ENCODE measurements at places on chromosomes 7 and 10. TPM values are rescaled to one million over a fixed set of nuclear protein-coding genes. Genes with fewer than 3 reads are reported as not detected.

The ZKSCAN5 gene
- total RNA-seq = 6.0 TPM

- no peak for DNase-seq
These were observed 48.5 kb downstream of the HERPUD2 start for GRCh38 chr7:35646289-35647023.

The BMPER gene
- total RNA-seq = 2.9 TPM

DNA sequence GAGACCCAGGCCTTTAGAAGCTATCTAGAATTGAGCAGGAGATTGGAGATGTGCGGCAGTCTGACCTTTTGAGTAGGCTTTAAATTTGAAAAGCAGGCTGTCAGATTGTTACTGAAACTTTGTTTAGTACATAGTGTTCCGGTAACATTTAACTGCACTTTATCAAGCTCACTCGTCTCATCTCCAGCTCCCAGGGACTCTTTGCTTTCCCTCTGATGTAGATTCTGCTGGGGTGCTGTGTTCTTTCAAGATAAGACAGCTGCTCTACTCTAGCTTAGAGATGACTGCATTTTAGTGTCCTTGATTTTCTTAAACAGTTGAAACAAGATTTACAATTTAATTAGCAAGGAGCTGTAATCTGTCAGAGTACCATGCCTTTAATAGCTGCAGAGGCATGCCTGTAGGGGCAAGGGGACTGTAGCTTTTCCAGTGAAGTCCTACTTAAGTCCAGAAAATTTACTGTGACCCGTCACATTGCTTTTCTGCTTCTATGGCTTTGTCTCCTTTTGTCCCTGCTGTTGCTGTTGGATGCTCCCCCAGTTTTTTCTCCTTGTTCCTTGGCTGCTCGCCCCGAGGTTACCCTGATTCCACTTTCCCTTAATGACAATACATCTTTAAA, 56.4 kb upstream of the MTPN start:
- DNase-seq = peak; percentile 24

- no peak for DNase-seq
These were observed 124.6 kb upstream of the LANCL2 start for GRCh38 chr7:55240418-55241142.

- DNase-seq = peak; percentile 41
These were observed 56.0 kb downstream of the LGI1 start for GRCh38 chr10:93813507-93814465.

DNA sequence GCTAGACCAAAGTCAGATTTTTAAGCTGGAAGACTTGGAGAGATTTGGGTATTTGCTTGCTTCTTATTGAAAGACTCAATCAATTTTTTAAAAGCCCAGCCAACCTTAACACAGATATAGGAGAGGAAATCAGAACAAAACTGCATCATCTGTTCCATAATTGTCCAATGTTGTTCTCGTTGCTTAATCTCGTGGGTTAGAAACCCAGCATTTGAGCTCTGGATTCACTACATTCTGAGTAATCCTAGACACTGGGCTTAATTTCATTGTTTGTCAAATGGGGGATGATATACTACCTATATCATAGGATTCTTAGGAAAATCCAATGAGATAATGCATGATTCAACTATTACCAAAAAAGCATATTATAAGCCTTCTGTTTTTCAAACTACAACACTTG, 48.9 kb downstream of the CALD1 start:
- no peak for DNase-seq

GRCh38 chr7:126658684-126659083, 594.1 kb downstream of the GRM8 start:
- DNase-seq = no peak

DNA sequence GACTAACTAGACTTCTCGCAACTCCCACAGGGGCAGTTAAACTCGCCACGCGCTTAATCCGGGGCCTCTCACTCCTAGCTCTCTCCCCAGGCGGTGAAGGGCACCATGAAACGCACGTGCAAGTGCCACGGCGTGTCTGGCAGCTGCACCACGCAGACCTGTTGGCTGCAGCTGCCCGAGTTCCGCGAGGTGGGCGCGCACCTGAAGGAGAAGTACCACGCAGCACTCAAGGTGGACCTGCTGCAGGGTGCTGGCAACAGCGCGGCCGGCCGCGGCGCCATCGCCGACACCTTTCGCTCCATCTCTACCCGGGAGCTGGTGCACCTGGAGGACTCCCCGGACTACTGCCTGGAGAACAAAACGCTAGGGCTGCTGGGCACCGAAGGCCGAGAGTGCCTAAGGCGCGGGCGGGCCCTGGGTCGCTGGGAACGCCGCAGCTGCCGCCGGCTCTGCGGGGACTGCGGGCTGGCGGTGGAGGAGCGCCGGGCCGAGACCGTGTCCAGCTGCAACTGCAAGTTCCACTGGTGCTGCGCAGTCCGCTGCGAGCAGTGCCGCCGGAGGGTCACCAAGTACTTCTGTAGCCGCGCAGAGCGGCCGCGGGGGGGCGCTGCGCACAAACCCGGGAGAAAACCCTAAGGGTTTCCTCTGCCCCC, 19.5 kb downstream of the WNT8B start:
- peak; percentile 67 for DNase-seq

DNA sequence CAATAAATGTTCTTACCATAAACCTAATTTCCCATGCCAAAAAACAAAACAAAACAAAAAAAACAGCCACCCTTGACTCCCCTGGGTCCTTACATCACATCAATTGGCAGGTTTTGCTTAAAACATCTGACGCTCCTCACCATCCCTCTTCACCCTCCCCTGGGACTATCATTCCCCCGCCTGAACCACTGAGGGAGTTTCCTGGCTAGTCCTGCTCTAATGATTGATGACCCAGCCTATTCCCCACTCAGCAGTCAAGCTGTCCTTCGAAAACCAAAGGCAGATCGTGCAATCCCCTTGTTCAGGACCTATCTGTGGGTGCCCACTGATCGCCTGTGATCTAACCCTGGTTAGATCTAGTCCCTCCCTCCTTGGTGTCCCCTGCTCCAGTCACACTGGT, 11.2 kb upstream of the FRMPD2 start:
- no peak for DNase-seq

- DNase-seq = no peak
These were observed 276.5 kb downstream of the MAGI2 start for GRCh38 chr7:79176859-79177477.

DNA sequence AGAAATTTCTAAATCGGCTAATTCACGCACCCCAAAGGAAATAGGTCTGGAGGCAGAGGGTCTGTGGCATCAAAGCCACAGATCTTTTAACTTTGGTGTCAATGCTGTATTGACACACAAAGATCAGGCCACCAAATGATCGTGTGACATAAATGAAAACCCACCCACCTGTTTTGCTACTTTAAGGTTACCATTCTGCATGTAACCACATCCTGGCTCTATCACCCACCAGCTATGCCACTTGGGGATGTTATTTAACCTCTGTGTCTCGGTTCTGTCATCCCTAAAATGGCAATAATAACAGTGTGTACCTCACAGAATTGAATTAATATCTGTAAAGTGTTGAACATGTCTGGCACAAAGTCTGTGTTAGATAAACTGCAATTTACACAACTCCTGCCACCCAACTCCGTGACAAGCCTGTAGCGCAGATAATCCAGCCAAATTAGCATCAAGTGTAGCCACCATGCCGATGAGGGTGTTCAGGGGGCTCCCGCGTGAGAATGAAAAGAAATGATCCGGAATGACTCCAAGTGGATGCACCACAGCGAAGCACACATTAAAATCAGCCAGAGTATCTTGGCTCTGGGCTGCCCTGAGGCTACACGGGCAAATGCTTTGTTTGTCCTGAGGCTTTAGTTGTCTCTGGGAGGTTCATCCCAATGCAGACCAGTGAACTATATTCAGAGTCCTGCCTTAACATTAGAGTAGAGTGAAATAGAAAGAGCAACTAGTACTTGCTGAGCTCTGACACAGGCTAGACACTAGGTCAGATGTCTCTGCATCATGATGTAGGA, 158.4 kb upstream of the NEBL start:
- DNase-seq = no peak

- no peak for DNase-seq
These were observed 171.5 kb downstream of the AKR1D1 start for GRCh38 chr7:138247568-138248333.

The NXPH1 gene
- not detected for total RNA-seq

The OR13A1 gene
- total RNA-seq = not detected

The CALY gene
- total RNA-seq = not detected

DNA sequence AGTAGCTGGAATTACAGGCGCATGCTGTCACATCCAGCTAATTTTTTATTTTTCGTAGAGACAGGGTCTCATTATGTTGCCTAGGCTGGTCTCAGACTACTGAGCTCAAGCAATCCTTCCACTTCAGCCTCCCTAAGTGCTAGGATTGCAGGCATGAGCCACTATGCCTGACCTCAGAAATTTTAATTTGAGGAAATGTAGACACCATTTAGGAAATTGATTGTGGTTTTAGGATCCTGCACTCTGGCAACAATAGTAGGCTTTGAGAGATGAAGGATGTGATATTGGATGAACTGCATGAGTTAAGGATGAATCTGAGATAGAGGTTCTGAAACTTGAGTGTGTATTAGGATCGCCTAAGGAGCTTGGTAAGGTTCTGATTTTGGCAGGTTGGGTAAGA, 66.5 kb downstream of the PPP1R9A start:
- no peak for DNase-seq

The ZNF22 gene
- total RNA-seq = 14.2 TPM
